ENCODE measurements at places on chromosomes 11 and 22.

GRCh38 chr11:121412000-121412587, 40.0 kb upstream of the SORL1 start:
- no peak for DNase-seq

DNA sequence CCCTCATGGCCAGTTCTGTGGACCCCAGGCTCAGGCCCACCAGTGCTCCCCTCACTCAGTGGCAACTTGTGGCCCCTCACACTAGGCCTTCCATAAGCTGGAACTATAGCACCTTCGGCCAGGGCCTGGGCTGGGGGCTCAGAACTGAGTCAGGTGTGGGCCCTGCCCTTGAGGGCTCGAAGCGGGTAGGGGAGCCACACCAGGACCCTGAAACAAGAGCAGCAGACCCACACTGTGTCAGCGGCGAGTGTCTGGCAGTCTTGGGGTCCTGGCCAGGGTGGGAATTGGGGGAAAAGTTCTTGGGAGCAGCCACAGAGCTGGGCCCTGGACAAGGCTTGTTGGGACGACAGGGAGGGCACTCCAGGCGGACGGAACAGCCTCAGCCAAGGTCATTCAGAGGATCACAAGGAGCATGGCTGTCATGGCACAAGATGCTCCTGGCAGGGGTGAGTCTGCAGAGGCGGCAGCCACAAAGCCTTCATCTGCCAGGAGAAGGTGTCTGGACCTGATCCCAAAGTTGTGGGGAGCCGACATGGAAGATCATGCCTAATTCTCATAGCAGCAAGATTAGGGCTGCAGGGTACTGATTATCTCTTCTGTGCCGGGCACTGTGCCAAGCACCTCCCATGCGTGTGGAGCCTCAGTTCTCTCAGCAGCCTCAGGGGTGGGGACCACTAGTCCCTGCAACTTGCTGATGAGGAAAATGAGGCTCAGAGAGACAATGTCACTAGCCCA, 50.7 kb downstream of the SHISAL1 start:
- no peak for DNase-seq

- no peak for DNase-seq
Measured at GRCh38 chr22:21455334-21456089, 11.7 kb upstream of the TMEM191C start.

- no peak for DNase-seq
Measured at GRCh38 chr11:97702951-97703350, 1313.1 kb downstream of the JRKL start.

DNA sequence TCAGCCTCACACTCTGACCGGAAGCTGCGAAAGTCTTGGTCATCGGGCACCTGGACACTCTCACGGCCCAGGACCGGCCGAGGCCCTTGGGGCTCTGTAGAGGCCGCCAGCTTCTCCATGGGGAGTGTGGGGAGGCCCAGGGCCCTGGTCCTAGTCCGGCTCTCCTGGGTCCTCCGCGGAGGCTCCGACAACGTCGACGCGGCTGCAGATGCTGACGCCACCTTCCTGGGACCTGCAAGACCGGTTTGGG, 12.9 kb downstream of the STARD10 start:
- no peak for DNase-seq

GRCh38 chr11:959027-959426, 33.4 kb downstream of the AP2A2 start:
- DNase-seq: no peak

DNA sequence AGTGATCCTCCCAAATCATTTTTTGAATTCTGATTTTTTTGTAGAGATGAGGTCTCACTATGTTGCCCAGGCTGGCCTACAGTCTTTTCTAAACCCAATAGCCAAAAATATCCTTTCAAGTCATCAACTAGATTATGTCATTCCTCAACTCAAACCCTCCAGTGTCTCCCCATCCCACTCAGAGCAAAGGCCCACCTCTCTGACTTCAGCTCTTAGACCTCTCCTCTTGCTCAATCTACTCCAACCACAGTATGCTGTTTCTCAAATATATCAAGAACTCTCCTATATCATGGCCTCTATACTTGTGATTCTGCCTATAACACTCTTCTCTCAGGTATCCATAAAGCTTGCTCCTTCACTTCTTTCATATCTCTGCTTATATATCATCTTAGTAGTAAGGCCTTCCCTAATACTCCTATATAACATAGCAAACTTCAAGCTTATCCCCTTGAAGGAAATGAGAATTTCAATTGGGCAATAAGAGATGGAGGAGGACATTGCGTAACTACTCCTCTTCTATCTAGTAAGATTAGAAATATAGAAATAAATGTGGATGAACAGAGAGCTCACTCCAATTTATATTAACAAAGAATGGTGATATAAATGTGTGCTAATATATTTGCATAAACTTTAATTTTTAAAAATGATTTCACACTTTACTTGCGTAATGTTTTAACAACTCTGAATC, 24.5 kb downstream of the DLG2 start:
- DNase-seq: no peak

DNA sequence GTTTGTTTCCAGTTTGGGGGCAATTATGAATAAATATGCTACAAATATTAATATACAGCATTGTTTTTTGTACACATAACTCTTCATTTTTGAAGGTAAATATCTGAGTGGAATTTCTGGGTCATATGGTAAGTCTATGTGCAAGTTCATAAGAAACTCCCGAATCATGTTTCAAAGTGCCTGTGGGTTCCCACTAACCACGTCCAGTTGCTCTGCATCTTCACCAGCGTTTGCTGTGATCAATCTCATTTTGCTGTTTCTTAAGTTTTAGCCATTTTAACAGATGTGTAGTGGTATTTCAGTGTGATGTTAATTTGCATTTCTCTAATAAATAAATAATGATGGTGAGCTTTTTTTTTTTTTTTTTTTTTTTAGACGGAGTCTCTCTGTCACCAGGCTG, 14.2 kb upstream of the CSRP3 start:
- no peak for DNase-seq
